Tibial nerve (tissue), 4 donors: ENCODE measurements at places on chromosomes 3 and 15. TPM values are rescaled to one million over a fixed set of nuclear protein-coding genes. Genes with fewer than 3 reads are reported as not detected.

The GOLGA8R gene
- total RNA-seq = 6.7 TPM

The RPL22L1 gene
- total RNA-seq = 96.6 TPM

The CRYBG3 gene
- total RNA-seq = 32.4 TPM

The ARL6IP5 gene
- total RNA-seq = 153 TPM

The SLC15A2 gene
- total RNA-seq = 13.2 TPM

The TMEM212 gene
- not detected for total RNA-seq

The EDC3 gene
- 14.4 TPM for total RNA-seq

The STRIT1 gene
- not detected for total RNA-seq

The TM6SF1 gene
- 11.2 TPM for total RNA-seq

The ZPLD1 gene
- not detected for total RNA-seq

The CFAP100 gene
- 6.1 TPM for total RNA-seq

The MEIS2 gene
- 14.7 TPM for total RNA-seq

- no peak for DNase-seq
Measured at GRCh38 chr15:70597056-70597603, 166.2 kb downstream of the UACA start.

- DNase-seq = no peak
Measured at GRCh38 chr3:63128380-63128779, 149.7 kb upstream of the SYNPR start.

DNA sequence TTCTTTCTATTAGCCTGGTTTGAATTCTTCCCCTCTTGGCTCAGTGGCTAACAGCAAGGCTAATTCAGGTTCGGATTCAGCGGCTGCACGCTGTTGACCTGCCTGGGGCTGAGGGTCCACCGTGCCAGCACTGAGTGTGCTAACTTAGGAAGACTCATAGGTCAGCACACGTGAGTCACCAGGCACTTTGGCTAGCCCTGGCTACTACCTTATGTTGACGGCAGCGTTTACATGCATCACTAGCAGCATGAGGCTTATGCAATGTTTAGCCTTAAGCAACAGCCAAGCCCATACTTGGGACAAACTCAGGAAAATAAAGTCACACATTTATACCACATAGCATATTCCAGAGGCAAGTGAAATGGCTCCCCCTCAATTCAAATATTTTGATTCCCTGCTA, 137.7 kb downstream of the RAB11A start:
- no peak for DNase-seq

DNA sequence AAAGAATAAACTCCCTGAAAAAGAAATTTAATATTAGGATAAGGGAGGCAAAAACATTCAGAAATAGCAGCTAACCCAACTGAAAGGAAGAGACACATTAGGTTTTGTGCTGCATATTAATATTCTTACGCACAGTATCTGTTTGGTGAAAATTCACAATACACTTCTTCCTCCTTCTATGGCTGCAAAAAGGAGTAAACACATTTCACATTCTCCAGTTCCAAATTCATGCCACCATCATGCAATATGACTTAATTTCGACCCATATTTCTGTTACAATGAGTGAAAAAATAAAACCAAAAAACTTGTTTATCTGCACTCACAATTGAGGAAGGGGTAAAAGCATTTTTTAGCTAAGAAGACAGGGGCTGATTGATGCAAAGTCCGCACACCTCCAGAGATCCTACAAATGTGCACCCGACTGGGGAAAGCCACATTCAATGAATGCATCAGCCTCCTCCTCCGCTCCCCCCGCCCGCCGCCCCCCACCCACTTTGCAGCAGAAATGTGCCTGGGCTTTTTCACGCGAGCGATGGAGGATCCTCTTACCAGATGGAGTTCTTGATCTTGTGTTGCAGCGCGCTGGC, 1.0 kb downstream of the RFX7 start:
- DNase-seq = peak; percentile 9

GRCh38 chr3:10421996-10422395, 83.4 kb downstream of the ATP2B2 start:
- DNase-seq = no peak

DNA sequence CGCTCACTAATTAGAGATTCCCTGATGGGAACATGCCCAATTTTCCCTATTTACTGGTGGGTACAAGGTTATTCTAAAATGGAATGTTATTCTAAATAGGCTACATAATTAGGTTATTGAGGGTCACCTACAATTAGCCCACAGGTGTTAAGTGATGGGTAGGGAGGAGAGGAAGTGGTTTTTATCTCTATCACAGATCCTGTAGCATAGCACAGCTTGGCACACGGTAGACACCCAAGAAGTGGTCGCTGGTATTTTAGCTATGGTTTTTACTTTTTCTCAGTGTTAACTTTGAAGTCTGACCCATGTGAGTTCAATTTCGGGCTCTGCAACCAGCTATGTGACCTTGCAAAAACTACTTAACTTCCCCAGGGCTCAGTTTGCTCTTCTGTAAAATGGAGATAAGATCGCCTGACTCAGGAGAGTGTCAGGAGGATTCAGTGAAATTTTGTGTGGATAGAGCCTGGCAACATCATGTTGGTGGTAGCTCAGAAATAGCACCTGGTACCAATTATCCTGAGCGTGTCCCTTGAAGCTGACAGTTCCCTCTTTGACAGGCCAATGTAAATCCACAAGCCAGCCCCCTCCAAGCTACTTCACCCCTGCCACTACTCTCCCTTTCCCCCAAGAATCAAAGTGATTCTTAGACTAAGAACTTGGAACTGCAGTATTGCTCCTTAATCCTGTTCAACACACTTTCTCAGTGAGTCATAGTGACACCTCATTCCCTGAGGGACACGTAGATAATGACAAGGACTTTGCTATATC, 8.7 kb upstream of the LMCD1 start:
- DNase-seq = no peak

DNA sequence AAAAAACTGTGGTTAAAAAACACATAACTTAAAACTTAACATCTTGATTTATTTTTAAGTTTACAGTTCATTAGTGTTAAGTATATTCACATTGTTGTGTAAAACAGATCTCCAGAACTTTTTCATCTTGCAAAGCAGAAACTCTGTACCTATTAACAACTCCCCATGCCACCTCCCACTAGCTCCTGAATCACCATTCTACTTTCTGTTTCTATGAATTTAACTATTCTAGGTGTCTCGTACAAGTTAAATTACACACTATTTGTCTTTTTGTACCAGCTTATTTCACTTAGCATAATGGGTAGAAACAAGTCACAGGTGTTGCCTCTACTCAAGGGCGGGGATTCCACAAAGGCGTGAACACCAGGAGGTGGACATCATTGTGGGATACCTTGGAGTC, 43.2 kb downstream of the CRTC3 start:
- no peak for DNase-seq

DNA sequence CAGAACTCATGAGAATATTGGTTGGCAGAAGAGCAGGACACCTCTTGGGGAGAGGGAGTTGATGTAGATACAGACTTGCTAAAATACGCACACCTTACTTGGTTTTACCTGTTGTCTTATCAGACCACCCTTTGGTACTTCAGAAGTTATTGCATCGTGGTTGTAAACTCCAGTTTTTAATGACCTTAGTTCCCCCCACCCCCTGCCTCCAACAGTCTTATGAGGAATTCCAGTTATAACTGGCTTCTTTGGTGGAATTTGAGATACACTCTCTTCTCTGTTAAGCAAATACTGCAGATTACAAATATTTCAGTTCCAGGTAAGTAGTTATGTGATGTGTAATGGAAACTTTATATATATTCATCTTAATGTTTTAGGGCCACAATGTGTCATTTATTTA, 5.0 kb downstream of the SLC25A38 start:
- no peak for DNase-seq

GRCh38 chr3:172592898-172593669, 69.9 kb upstream of the TNFSF10 start:
- no peak for DNase-seq

DNA sequence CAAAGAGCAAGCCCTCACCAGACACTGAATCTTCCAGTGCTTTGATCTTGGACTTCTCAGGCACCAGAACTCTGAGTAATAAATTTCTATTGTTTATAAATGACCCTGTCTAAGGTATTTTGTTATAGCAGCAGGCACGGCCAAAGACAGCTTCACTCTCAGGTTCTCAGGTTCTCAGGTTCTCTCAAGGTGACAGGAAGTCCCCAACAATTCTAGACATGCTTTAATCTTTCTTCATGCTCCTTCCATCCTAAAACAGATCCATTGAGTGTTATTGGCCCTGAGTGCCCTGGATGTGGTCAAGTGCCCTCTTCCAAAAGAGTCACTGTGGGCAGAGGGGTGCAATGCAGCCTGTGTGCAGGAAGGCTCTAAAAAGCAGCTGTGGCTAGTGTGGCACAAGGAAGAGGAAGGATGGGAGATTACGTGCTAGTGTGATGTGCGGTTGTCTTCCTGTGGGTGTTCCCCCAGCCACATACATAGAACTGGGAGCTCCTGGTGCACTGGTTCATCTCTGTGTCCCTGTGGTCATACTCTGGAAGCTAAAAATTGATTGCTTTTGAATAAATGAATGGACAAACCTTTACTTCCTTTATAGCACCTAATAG, 11.0 kb upstream of the RAB7A start:
- no peak for DNase-seq

DNA sequence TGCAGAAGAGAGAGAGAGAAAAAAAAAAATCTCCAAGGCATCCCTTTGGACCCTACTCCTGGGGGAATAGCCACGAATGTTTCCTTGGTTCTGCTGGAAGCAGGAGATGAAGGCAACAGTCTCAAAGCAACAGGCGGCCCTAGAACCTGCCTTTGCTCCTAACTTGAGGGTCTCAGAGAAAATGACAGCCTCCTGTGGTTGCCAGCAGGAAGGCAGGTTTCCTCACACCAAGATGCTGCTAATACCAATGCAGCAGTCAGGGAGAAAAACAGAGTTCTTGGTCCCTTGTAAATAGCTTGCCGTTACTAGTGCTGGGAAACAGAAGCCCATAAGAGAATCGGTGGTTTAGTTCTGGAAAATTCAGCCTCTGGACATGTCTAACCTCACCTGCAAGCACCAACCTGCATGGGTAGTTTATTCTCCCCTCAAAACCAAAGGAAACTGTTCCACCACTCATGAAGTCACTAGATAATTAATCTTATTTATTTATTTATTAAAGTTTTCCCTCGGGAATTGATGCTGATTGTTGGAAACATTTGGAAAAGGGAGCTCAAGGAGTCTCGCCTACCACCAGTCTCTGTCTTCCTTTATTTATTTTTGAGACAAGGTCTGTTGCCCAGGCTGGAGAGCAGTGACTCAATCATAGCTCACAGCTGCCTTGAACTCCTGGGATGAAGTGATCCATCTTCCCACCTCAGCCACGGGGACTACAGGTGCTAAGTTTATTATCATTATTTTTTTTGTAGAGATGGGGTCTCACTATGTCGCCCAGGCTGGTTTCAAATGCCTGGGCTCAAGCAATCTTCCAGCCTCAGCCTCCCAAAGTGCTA, 883 bp upstream of the FRMD4B start:
- DNase-seq = no peak

GRCh38 chr15:71118881-71119632, 3.8 kb downstream of the THSD4 start:
- no peak for DNase-seq

GRCh38 chr15:78415284-78415683, 22.7 kb upstream of the IREB2 start:
- no peak for DNase-seq

GRCh38 chr3:71583566-71584393, at the start of gene FOXP1:
Gene FOXP1 (minus strand): TSS chr3:71583728. CDS start chr3:71198381, 385,347 bp downstream.
- peak; percentile 51 for DNase-seq

DNA sequence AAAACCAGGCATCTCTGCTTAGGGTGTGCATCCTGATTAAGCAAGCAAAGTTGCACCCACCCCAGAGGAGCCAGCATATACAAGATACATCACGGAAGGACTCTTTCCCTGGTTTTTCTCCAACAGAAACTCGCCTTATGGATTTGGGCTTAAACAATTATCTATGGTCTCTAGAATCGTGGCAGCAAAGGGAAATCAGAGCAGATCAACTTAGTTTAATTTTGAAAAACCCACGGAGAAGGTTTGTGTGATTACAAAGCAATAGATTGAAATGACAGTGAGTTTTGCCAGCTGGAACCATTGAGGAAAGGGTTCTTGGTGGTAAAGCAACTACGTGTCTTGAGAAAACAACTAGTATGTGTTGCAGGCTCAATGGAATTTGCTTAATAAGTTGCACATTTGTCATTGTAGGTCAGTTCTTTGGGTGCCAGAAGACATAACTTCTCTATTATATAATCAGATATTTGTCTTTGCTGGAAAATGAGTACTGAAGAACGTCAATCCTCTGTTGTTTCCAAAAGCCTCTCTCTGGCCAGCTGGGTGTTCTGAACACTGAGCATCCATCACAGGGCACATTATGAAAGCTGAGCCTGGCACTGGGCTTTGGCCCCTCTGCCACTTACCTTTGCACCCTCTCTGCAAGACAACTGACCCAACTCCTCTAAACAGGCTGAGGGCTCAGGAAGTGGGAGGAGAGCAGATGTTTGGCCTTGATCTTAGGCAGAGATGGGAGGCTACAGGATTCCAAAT, 75.7 kb upstream of the FBN1 start:
- no peak for DNase-seq

- DNase-seq = no peak
Measured at GRCh38 chr3:122555275-122556071, 8.6 kb downstream of the PARP9 start.

GRCh38 chr3:172646439-172647015, 64.3 kb downstream of the NCEH1 start:
- DNase-seq = peak; percentile 51

GRCh38 chr3:69292185-69292584, 93.7 kb downstream of the FRMD4B start:
- DNase-seq = no peak
